ENCODE measurements at places on chromosomes 16 and 17.

DNA sequence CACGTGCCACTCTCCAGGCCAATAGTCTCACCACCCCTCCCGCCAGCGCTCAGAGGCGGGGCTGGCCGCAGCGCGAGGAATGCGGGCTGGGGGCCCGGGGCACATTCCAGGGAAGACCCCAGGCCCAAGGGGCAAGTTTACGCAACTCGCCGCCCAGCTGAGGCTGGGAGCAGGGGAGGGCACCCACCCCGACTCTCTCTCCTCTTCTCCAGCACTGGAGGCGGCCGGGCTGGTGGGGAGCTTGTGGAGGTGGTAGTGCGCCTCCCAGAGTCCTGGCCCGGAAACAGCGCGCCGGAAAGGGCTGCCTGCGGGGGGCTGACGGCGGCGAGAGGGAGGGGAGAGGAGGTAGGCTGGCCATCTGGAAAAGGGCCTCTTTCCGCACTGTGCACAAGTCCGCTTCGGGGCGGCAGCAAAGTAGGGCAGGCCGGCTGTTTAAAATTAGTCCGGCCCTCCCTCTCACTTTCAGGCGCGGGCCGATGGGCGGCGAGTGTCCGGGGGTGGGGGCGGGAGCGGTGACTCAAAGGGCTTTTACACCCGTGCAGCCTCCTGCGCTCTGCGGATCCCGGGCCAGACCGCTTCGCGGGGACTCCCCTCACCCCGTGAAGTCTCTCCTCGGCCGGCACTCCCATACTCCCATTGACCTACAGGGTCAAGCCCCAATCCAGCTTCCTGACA lies 1.1 kb downstream of the FHOD1 start:
- H3K4me1 ChIP-seq: peaks cover 46% of the 10 kb centered on the region
- H3K4me3 ChIP-seq: peak overlapping the region; percentile 81
- H3K27ac ChIP-seq: peak overlapping the region; percentile 75
- H3K36me3 ChIP-seq: peaks cover 4% of the 10 kb centered on the region

DNA sequence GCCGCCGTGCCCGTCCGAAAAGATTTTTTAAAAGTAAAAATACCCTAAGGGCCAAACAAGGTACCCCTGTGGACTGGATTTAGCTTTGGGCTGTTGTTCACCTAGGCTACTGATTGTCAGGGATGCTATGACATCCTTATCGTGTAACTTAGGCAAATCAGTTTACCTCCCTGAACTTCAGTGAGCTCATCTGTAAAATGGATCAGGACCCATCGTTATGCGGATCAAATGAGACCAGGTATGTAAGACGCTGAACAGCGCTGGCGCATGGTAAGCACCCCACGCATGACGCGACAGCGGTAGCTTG lies 658 bp upstream of the ZNF771 start:
- peaks cover 15% of the 10 kb centered on the region for H3K4me1 ChIP-seq
- H3K27me3 ChIP-seq: peaks cover 11% of the 10 kb centered on the region
- DNase-seq: no peak
- peaks cover 10% of the 10 kb centered on the region for H3K36me3 ChIP-seq

DNA sequence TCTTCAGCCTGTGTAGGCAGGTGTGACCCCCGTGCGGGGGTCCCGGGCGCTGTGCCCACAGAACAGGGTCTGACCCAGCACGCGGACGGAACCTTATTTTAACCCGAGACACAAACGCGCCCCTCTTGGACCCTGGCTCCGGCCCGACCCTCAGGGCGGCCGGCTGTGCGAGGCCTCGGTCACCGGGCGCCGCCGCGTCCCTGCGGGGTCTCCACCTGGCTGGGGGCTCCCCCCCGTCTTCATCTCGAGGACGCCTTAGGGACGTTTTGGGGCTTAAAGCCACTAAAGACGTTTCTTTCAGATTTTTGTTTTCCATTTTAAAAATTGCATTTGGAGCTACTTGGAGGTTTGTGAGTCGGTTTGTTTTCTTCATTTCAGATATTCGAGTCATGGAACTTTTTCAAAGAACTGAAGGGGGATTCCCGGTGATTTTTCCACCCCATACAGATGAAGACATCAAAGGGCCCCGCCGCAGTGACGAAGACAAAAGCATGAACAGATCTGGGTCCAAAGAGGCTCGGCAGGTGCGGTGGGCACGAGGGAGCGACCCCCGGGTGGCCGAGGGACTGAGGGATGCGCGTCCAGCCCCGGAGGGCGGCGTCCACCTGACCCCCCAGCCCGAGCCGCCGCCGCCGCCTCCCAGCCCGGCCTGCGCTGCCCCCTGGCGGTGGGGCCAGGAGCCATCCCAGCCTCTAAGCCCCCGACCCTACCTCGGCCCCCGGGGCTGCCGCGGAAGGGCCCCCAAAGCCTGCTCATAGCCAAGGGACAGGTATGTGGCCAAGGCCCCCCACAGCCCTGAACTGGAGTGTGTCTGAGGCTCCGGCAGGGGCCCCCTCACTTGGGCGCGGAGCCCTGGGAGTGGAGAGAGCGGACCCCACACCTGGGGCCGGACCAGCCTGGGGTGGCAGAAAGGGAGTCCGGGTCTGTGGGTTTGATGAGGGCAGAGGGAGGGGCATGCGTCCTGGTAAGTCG lies 3.8 kb upstream of the CD7 start:
- no peaks in the 10 kb centered on the region for H3K4me1 ChIP-seq
- peak; percentile 24 for DNase-seq
- H3K36me3 ChIP-seq: no peaks in the 10 kb centered on the region
- no peak overlapping the region for H3K27ac ChIP-seq
- no peak overlapping the region for H3K4me3 ChIP-seq

DNA sequence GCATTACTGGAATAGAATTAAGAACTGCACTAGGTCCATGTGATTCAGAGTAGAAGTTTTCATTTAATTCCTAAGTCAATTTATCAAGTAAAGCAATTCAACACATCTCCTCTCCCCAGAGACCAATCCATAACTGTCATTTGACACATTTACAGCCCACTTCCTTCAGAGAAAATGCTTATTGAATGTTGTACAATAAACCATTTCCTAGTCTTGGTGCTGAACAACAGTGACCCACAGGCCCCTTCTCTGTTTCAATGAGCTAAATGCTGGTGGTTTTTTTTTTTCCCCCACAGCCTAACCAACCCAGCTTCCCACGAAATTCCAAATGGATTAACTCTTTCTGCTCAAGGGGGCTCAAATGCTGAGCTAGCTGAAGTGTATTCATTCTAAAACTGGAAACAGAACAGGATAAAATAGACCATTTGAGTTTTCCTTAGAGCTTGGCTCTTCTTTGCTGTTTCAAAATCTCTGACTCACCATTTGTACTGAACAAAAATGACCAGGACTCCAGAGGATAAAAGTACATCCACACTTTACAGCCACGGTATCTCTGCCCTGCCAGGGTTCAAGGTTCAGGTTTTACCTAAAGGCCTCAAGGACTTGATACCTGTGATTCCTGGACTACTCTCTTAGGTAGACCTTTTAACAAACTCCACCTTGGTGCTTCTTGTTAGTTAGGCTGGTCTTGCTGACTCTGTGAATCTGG lies 62.3 kb downstream of the TMEM100 start:
- H3K27me3 ChIP-seq: no peaks in the 10 kb centered on the region
- peaks cover 8% of the 10 kb centered on the region for H3K4me1 ChIP-seq
- H3K27ac ChIP-seq: no peak overlapping the region
- H3K36me3 ChIP-seq: no peaks in the 10 kb centered on the region

GRCh38 chr17:18238299-18238698 lies 12.9 kb downstream of the LLGL1 start:
- no peak overlapping the region for H3K27ac ChIP-seq
- H3K4me3 ChIP-seq: no peak overlapping the region
- peaks cover 23% of the 10 kb centered on the region for H3K36me3 ChIP-seq
- no peak for DNase-seq
- peaks cover 15% of the 10 kb centered on the region for H3K4me1 ChIP-seq

DNA sequence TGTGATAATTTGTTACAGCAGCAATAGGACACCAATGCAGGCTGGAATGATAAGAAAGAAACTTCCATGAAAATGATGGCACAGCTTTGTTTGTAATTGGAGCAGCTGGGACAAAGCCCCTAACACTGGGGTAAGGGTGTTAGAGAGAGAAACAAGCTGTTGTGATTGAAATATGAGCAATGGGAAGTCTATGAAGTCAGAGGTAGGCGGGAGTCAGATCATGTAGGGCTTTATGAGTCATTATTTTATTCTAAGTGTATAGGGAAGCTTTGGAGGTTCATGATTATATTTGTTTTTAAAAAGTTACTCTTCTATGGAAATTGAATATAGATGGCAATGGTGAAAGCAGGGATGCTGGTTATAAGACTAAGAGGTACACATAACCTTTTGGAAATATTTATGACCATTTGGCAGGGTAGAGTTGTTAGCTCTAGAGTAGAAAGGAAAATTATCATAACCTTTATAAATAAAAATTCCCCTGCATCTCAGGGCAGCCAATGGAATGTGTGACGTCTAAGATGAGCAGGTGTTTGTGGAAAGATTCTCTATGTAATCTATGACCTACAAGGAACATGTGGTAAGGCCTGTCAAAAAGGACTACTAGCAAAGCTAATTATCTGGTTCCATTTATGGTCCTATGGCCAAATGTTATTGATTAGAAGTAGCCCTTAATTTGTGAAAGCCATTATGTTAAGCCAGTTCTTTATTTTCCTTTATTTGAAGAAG lies 85.6 kb downstream of the KCNJ2 start:
- H3K36me3 ChIP-seq: no peaks in the 10 kb centered on the region
- H3K27ac ChIP-seq: no peak overlapping the region
- H3K4me3 ChIP-seq: no peak overlapping the region
- H3K27me3 ChIP-seq: no peaks in the 10 kb centered on the region

DNA sequence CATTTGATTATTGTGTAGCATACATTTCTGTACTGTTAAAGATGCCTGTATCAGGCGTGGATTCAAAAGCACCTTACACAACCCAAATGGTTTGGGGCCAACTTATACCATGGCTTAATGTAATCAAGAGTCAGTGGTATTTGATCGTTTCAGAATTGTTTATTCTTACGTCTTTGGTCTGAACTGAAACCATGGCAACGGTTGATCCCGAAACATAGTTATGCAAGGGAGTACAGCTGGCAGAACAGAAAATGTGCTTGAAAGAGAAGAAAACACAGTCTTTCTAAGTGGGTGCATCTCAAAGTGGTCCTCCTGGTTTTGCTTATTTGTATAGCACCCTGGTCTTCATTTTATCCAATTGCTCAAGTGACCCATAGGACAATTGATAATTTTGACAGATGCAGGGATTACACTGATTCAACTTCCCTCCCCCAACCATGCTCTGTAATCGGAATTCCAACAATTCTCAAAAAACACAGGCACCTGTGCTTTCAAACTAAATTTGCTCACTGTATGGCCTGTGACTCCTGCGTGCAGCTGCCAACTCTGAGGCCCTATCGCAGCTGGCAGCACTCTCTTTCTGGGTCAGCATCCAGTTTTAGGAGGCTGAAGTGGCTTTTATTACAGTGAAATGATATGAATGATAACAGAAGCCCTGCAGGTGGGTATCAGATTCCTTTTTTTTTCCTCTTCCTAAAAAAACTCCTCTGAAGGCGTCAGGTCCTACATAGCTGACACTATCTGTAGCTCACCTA lies 77.0 kb upstream of the AXIN2 start:
- no peak overlapping the region for H3K4me3 ChIP-seq
- no peak overlapping the region for H3K27ac ChIP-seq
- no peaks in the 10 kb centered on the region for H3K36me3 ChIP-seq
- no peaks in the 10 kb centered on the region for H3K4me1 ChIP-seq
- no peaks in the 10 kb centered on the region for H3K27me3 ChIP-seq
- DNase-seq: no peak

DNA sequence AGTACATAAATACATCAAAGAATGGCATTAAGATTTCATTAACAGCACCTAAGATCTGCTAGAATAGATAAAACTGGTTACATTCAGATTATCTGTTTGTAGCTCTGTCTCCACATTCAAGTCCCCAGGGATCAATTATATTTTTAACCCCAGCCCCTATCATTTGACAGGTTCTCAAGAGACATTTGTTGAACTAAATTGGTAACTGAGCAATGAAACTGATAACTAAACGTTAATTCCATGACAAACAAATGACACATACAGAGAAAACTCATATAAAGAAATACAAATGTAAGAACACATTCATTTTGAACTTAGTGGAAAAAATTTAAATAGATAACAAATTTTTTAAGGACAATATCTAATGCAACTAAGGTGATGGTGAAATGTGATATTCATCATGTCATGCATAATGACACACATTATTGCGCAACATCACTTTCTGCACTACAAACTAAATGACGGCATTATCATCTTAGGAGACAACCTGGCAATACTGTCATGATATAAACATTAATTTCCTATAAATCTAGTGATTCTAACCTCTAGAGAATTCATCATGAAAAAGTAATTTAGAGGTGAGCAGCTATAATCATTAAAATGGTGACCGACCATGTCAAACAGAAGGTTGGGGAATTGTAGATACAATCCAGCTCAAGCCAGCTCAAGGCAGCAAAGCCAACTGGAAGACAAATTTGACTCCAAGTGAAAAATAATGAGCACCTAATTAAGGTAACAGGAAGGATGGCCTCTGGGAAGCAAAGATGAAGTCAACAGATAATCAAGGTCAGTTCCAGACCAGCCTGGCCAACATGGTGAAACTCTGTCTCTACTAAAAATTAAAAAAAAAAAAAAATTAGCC lies 9.5 kb downstream of the ARHGAP17 start:
- H3K4me1 ChIP-seq: peaks cover 6% of the 10 kb centered on the region
- H3K27ac ChIP-seq: no peak overlapping the region
- H3K4me3 ChIP-seq: no peak overlapping the region
- no peaks in the 10 kb centered on the region for H3K27me3 ChIP-seq

- no peak within 1 kb of the TSS for H3K4me3 ChIP-seq
- H3K27me3 ChIP-seq: no peaks in the 10 kb centered on the region
- no peak within 1 kb of the TSS for H3K27ac ChIP-seq
- no peaks in the 10 kb centered on the region for H3K4me1 ChIP-seq
- no peaks in the 10 kb centered on the region for H3K36me3 ChIP-seq
Observed at GRCh38 chr16:4241928-4242283, at the start of gene SRL. Gene SRL (minus strand): TSS chr16:4242080. CDS start chr16:4242067, 13 bp downstream.

GRCh38 chr16:77171745-77172635 lies 19.0 kb upstream of the MON1B start:
- no peaks in the 10 kb centered on the region for H3K4me1 ChIP-seq
- H3K4me3 ChIP-seq: no peak overlapping the region
- no peak overlapping the region for H3K27ac ChIP-seq
- peak; percentile 77 for DNase-seq
- H3K36me3 ChIP-seq: no peaks in the 10 kb centered on the region
- no peaks in the 10 kb centered on the region for H3K27me3 ChIP-seq

GRCh38 chr16:168424-168823 lies 2.6 kb downstream of the HBM start:
- H3K27ac ChIP-seq: no peak overlapping the region
- DNase-seq: peak; percentile 26
- no peaks in the 10 kb centered on the region for H3K4me1 ChIP-seq
- H3K36me3 ChIP-seq: no peaks in the 10 kb centered on the region
- H3K4me3 ChIP-seq: no peak overlapping the region
- peaks cover 23% of the 10 kb centered on the region for H3K27me3 ChIP-seq

DNA sequence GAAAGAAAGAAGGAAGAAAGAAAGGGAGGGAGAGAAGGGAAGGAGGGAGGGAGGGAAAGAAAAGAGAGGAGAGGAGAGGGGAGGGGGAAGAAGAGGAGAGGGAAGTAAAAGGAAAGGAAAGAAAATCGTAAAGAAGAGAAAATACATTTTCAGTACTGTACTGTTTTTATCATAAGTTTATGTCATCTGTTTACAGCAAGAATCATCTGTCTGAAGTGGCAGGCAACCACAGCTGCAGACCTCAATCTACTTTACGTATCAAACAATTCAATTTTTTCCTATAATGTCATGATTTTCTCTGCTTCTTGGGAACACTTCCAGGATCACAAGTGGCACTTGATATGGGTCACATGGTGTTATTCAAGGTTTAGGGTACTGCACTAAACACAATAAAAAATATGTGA lies 58.3 kb downstream of the USP32 start:
- DNase-seq: no peak
- peaks cover 18% of the 10 kb centered on the region for H3K36me3 ChIP-seq
- no peak overlapping the region for H3K27ac ChIP-seq
- H3K27me3 ChIP-seq: no peaks in the 10 kb centered on the region

Data from MCF 10A (cell line).